ENCODE measurements at places on chromosomes 7 and 10.

- no peak for DNase-seq
These were observed 104.7 kb upstream of the IL6 start for GRCh38 chr7:22622116-22622785.

DNA sequence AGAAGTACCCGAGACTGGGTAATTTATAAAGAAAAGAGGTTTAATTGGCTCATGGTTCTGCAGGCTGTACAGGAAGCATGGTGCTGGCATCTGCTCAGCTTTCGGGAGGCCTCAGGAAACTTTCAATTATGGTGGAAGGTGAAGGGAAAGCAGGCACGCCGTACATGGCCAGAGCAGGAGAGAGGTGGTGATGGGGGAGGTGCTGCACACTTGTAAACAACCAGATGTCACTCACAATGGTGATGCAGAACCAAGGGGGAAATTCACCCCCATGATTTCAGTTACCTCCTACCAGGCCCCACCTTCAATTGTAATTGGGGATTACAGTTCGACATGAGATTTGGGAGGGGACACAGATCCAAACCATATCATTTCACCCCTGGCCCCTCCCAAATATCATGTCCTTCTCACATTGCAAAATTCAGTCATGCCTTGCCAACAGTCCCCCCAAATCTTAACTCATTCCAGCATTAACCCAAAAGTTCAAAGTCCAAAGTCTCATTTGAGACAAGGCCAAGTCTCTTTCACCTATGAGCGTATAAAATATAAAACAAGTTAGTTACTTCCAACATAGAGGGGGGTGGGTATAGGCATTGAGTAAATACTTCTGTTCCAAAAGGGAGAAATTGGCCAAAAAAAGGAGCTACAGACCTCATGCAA is 50.0 kb downstream of the RSBN1L start:
- no peak for DNase-seq

GRCh38 chr7:127907110-127908040 is 123.9 kb downstream of the LRRC4 start:
- DNase-seq, result no peak

DNA sequence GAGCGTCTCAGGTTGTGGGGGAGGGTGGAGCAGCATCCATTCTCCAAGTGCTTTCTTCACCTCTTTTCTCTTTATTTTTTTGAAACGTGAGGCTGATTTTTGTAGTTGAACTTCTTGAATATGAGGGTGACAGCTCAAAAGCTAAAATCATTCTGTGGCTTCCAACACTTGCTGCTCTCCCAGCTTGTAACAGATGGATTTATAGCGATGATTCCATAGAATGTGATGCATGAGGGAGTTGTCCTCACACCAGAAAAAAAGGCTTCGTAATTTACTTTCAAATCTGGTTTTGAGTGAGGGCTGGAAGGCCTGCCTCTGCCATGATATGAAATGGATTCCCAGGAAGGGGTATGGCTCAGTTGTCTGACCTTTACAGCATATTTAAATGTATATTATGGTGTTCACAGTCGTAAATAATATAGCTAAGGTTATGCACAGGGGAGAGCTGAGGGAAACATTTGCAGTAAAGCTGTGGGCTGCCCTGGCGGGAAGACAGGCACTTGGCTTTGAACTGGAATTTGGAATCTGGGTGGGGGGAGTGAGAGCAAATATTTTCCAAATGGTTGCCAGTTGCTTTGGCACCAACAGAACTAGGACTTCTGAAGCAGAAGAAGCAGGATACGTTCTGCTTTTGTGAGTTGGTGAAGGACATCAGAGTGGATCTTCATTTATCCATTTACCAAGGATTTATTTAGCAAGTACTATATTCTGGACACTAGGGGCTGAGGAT is 166.7 kb downstream of the SORCS3 start:
- DNase-seq, result no peak
